DMS153 (cell line): ENCODE measurements at places on chromosomes 4 and X.

DNA sequence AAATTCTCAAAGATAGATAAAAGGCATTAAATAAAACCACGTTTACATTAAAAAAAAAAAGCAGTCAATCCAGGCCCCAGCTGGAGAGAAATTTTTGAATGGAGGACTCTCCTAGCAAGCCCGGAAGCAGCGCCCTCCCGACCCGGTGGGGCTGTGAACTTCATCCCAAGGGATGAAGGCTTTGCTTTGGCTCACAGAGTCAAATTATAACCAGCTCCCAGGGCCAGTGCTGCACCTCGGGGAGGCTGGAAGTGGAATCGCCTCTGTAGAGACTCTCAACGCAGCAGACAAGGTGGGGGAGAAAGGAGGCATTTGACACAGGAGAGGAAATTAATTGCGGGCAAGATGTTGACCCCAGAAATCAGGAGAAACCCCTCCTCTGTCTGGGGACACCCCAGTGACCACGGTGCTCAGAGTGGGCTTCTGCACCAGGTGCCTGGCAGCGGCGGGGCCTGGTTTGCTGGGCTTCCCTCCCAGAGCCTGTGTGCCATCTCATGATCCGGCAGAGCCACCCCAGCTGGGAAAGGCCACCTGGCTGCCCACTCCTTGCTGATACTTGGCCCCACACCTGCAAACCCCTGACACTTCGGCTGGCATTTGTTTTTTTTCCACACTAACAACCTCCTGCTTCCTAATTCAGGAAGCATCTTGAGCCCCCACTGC lies 71.7 kb downstream of the ABLIM2 start:
- no peak for DNase-seq

- DNase-seq, result no peak
Observed at GRCh38 chrX:71514367-71515037, 18.4 kb upstream of the OGT start.

DNA sequence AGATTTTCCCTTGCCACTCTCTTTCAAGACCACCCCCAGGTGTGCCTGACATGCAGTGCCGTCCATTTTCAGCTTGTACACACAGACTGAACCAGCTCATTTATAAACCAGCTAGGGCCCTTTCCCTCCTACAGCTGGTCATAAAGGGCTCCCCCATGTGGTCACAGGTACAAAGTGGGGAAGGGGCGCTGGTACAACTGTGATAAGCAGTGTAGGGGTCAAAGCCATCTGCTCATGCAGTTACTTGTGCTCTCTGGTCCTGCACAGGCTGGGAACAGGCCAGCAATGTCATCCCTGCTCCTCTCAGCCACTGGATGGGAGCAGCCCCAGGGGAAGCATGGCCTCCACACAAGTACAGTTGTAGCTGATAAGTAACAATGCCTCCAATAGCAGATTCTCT lies 20.6 kb downstream of the GABRQ start:
- no peak for DNase-seq

GRCh38 chr4:153127760-153128494 lies 76.3 kb upstream of the TRIM2 start:
- DNase-seq, result peak; percentile 76

DNA sequence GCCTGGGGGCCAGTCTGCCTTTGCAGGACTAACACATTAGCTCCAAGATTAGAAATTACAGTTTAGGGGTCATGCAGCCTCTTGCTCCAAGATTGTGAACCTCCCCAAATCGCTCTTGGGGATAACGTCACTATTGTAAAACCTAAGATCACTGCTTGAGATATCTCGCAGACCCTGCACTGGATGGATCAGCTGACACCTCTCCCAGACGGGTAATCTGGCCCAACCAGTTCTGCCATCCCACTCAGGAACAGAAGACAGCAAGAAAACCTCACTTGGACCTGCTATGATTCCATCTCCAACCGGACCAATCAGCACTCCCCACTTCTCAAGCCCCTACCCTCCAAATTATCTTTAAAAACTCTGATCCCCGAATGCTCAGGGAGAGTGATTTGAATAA lies 431.2 kb downstream of the GPM6A start:
- no peak for DNase-seq

DNA sequence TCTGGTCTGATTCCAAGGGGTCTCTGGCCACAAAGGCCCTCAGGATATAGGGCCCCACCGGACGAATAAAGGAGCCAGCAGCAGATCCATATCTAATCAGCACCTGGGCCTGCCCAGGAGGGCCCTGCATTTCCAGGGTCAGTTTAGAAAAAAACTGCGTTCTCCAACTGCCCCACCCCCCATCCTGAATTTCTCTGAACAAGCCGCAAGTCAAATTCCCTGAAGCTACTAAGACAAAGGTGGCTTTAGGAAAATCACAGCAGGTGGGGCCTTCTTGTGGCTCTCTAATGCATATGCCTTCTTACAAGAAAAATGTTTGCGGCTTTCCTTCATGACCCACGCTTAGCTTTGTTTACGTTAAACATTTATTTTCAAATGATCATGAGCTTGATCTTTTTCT lies 76.6 kb downstream of the MBNL3 start:
- no peak for DNase-seq

- DNase-seq, result no peak
Observed at GRCh38 chr4:158458271-158458895, 63.3 kb upstream of the RXFP1 start.

- no peak for DNase-seq
Observed at GRCh38 chr4:151960449-151961230, 199.8 kb upstream of the GATB start.

DNA sequence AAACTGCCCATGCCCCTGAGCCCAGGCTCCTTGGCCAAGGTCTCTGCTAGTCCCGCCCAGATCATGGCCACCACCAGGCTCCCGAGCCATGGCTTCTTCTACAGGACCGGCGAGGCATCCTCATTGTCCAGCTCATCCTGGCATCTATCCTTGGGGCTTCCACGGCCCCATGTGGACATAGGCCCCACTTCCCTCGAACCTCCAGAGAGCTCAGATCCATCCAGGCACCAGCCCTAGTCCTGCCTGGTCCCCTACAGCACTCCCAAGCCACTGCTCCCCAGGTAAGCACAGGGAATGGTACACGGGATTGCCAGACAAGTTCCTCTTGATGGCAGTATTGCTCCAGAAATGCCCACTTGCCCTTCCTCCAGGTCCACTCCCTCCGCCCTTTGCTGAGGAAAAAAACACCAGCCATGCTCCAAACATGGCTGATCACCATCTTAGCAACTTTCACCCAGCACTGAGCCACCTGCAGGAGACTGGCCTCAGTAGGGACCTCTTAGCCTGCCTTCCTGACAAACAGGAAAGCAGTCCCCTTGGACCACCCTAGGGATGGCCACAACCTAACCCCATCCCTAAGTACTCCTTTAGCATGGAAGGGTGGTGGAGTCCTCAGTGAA lies 272.1 kb upstream of the AGTR2 start:
- peak; percentile 76 for DNase-seq

- DNase-seq, result no peak
Observed at GRCh38 chrX:134462927-134463326, 3.0 kb downstream of the HPRT1 start.

- no peak for DNase-seq
Observed at GRCh38 chr4:44760142-44760898, 34.0 kb upstream of the GNPDA2 start.

DNA sequence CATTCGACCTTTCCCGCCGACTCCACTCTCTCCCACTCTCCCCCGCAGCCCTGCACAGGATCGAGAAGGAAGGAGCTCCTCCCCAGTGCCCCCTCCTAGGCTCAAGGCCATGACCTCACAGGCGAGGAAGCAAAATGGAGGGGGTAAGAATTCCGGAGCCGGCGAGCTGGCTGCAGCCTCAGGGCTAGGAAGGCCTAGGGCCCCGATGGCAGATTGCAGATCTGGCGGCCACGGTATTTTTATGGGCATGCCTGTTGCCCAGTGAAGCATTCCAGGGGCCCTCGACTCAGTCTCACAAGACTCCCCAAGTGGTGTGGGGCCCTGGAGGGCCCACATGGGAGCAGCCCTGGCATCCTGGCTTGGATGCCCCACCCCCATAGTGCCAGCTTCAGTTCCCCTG lies 942 bp upstream of the L1CAM start:
- no peak for DNase-seq

GRCh38 chr4:26984896-26985295 lies 124.3 kb downstream of the STIM2 start:
- DNase-seq, result no peak

DNA sequence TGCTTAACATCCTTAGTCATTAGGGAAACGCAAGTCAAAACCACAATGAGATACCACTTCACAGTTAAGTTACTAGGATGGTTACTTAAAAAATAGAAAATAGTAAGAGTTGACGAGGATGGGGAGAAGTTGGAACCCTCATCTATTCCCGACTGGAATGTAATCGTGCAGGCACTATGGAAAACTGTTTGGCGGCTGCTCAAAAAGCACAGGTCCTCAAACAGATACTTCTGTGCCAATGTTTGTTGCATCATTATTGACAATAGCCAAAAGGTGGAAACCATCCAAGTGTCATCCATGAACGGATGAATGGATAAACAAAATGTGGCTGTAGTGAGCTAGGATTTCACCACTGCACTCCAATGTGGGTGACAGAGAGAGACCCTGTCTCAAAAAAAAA lies 11.7 kb downstream of the CTAG1B start:
- peak; percentile 74 for DNase-seq

DNA sequence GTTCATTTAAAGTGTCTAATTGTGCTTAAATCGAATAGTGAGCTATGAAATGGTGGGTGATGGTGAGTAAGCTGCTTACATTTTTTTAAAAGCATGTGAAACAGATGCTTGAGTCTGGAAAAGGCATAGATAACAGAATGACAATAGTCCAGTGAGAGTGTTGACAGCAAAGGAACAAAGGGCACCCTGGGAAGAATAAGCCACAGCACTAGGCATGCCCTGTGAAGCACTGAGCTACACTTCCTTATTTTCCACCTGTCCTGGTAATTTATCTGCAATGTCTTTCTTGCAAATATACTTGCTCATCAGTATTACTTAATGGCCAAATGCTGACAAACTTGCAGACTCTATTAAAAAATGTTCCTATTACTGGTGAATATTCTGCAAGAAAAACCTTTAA lies 168.7 kb downstream of the PRDM5 start:
- DNase-seq, result peak; percentile 63

DNA sequence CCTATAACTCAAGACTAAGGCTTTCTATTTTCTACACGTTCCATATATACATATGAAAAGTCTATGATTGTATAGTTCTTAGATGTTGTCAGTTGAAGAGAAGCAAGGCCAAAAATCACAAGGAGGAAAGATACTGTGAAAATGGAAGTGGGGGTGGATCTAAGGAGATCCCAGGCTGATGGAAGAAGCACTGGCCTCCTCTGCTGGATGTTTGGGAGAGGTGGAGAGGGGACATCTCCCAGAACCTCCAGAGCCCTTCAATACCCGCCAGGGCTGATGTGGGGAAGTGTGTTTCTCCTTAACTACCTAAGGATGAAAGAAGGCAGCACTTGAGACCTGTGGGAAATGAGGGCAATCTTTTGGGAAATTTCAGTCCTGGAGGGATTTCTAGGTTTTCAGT lies 67.4 kb downstream of the RASGEF1B start:
- DNase-seq, result no peak

GRCh38 chr4:164906368-164906767 lies 29.4 kb downstream of the APELA start:
- DNase-seq, result no peak

DNA sequence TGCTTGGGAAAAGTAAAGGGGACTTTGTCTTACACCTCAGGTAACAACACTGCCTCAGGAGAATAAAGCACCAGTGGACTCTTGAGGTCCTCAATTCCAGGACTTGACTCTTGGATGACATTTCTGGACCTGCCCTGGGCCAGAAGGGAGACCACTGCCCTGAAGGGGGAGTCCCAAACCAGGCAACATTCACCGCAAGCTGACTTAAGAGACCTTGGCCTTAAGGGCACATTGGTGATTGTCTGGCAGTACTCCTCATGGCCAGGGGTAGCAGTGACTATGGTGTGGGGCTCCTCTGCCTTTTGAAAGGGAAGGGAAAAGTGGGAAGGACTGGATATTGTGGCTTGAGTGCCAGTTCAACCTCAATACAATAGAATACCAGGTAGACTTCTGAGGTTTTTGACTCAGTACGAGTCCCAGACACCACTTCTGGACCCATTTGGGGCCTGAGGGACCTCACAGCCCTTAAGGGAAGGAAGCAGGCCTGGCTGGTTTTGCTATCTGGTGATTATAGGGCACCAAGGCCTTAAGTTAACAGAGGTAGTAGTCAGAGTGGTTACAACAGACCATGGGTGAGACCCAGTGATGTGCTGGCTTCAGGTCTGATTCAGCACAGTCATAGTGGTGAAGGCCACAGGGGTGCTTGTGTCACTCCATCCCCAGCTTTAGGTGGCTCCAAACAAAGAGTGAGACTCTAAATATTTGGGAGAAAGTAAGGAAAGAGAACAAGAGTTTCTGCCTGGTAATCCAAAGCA lies 121.2 kb upstream of the TET2 start:
- DNase-seq, result no peak

GRCh38 chrX:13372203-13372980 lies 52.5 kb upstream of the ATXN3L start:
- no peak for DNase-seq

- no peak for DNase-seq
Observed at GRCh38 chr4:142656178-142656577, 189.9 kb downstream of the INPP4B start.

- DNase-seq, result no peak
Observed at GRCh38 chr4:142406917-142407501, 439.1 kb downstream of the INPP4B start.

DNA sequence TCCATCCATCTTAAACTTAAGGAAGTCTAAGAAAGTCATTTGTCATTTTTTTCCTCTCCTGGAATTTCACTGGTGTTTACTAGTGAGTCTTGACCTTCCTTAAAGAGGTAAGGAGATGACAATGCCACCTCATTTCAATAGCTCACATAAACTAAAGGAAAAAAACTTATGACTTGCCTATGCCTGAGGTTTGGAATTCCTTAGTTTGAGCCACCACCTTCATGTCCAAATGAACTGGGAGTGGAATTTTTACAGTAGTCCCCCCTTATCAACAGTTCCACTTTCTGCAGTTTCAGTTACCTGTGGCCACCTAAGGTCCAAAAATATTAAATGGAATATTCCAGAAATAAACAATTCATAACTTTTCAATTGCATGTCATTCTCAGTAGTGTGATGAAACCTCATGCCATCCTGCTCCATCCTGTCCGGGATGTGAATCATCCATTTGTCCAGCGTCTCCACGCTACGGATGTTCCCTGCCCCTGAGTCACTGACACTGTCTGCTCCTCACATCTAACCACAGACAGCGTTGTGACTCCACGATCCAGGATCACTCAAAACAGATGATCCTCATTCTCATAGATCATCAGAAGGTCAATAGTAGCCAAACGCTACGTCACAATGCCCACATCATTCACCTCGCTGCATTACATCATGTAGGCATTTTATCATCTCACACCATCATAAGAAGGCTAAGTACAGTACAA lies 177.4 kb downstream of the SH3KBP1 start:
- DNase-seq, result no peak

- DNase-seq, result no peak
Observed at GRCh38 chrX:41449131-41449530, 2.0 kb downstream of the NYX start.

DNA sequence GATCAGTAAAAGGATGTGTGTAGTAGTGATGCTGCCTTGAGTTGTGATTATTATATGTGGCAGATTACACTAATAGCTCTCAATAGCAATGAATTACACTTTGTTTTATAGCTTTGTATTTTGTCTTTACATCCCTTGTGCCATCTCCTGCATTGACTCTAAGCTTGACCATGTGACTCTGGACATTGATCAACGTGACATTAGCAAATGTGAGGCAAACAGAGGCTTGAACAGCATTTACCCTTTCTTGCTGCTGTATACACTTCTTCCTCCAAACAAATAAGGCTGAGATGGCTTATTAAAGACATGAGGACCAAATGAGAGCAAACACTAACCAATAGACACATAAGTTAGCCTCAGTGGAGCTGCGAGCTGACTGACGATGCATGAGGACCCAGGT lies 63.5 kb downstream of the MAD2L1 start:
- no peak for DNase-seq
